ENCODE measurements at places on chromosomes 16 and 17. TPM values are rescaled to one million over a fixed set of nuclear protein-coding genes. Genes with fewer than 3 reads are reported as not detected.

The MYH2 gene
- total RNA-seq, result not detected

The NKD1 gene
- total RNA-seq, result 0.02 TPM

The GCGR gene
- 0.04 TPM for total RNA-seq

The PAGR1 gene
- 28.2 TPM for total RNA-seq

The XAF1 gene
- total RNA-seq, result not detected

The EME2 gene
- total RNA-seq, result 5.2 TPM

DNA sequence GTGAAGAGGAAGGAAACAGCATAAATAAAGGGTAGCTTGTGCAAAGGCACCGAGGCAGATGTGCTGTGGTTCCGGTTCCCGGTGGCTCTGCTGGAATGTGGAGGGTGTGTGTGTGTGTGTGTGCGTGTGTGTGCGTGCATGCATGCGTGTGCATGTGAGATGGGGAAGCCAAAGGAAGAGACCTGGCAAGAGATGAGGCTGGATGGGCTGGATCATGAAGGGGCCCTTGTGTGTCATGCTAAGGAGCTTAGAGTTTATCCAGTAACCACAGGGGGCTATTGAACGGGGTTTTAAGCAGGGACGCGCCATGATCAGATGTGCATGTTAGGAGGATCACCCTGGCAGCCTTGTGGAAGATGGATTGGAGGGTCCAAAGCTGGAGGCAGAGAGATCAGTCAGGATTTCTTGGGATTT lies 8.3 kb downstream of the WSCD1 start:
- peak overlapping the region; percentile 100 for H3K27ac ChIP-seq
- peak; percentile 91 for DNase-seq

- peaks cover 20% of the 10 kb centered on the region for H3K4me1 ChIP-seq
- H3K36me3 ChIP-seq, result no peaks in the 10 kb centered on the region
- no peak for DNase-seq
- H3K27me3 ChIP-seq, result no peaks in the 10 kb centered on the region
- H3K4me3 ChIP-seq, result no peak overlapping the region
- H3K27ac ChIP-seq, result no peak overlapping the region
Observed at GRCh38 chr17:3894911-3895343, 2.1 kb upstream of the CAMKK1 start.

- H3K4me3 ChIP-seq, result no peak overlapping the region
- peak; percentile 94 for DNase-seq
- H3K4me1 ChIP-seq, result no peaks in the 10 kb centered on the region
- no peaks in the 10 kb centered on the region for H3K36me3 ChIP-seq
- no peaks in the 10 kb centered on the region for H3K27me3 ChIP-seq
Observed at GRCh38 chr17:14926526-14927122, 338.5 kb downstream of the PMP22 start.

DNA sequence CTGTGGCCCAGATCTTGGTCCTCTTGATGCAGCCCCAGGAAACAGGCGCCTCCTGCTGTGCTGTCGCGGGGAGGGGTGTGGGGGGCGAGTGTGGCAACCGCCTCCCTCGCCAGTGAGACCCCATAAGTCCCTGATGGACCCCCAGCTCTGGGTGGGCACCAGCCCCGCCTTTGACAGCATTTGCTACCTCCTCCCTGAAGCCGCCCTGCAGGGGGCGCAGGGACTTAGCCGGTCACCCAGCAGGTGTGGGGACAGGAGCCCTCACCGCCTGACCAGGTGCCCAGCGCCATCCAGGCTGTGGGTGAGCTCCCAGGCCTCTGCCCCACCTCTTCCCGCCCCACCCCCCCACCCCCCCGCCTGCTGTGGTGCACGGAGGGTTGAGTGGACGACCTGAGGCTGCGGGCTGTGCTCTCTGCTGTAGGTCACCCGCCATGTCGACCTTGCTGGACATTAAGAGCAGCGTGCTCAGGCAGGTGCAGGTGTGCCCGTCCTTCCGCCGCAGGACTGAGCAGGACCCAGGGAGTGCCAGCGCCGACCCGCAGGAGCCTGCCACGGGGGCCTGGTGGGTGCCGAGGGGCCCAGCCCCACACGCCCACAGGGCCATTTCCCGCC lies 4.8 kb downstream of the BAIAP3 start:
- peaks cover 21% of the 10 kb centered on the region for H3K27me3 ChIP-seq
- no peaks in the 10 kb centered on the region for H3K36me3 ChIP-seq
- H3K4me1 ChIP-seq, result peaks cover 7% of the 10 kb centered on the region
- DNase-seq, result no peak
- no peak overlapping the region for H3K4me3 ChIP-seq
- H3K27ac ChIP-seq, result no peak overlapping the region

DNA sequence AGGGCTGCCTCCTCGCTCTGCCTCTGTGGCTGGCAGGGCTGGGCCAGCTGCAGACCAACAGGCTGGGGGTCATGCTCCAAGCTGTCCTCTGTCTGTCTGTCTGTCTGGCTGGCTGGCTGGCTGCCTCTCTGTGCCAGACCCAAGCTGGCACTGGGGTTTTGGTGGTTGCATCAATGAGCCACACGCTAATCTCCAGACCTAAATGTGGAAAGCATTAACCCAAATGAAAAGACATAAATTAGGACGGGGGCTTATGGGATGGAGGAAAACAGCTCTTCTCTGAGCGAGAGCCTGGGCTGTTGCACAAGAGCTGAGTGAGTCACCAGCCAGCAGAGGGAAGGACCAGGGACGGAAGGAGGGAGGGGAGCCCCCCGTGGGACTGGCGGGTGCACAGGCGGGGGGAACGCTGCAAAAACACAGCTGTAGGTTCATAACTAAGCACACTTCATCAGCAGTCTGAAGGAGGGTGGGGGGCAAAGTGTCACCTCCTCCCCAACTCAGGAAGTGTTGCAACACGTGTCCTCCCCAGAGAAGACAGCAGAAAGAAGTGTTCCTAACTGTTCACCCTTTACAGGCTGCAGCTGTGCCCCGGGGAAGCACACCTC lies 83.4 kb downstream of the GAS7 start:
- no peaks in the 10 kb centered on the region for H3K27me3 ChIP-seq
- no peak overlapping the region for H3K4me3 ChIP-seq
- H3K4me1 ChIP-seq, result no peaks in the 10 kb centered on the region
- peak; percentile 8 for DNase-seq

DNA sequence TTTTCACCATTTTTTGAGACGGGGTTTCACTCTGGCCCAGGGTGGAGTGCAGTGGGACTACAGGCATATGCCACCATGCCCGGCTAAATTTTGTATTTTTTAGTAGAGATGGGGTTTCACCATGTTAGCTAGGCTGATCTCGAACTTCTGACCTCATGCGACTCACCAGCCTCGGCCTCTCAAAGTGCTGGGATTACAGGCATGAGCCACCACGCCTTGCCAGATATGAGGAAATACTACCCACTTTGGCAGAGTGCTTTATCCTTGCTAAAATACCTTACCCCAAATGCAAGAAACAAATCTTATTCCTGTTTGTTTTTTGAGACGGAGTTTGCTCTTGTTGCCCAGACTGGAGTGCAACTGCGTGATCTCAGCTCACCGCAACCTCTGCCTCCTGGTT lies 62.9 kb upstream of the MGAT5B start:
- no peak overlapping the region for H3K4me3 ChIP-seq
- H3K36me3 ChIP-seq, result no peaks in the 10 kb centered on the region
- 0 out of 2 replicates have a peak, but pooled peaks cover 3% of the 10 kb centered on the region for H3K27me3 ChIP-seq
- H3K27ac ChIP-seq, result no peak overlapping the region
- no peak for DNase-seq
- H3K4me1 ChIP-seq, result no peaks in the 10 kb centered on the region

- no peaks in the 10 kb centered on the region for H3K27me3 ChIP-seq
- no peaks in the 10 kb centered on the region for H3K36me3 ChIP-seq
- DNase-seq, result peak; percentile 2
- H3K4me3 ChIP-seq, result no peak overlapping the region
Observed at GRCh38 chr17:70254735-70255460, 85.6 kb downstream of the KCNJ2 start.

GRCh38 chr17:65181237-65182061 lies 44.3 kb downstream of the RGS9 start:
- no peak overlapping the region for H3K27ac ChIP-seq
- no peaks in the 10 kb centered on the region for H3K4me1 ChIP-seq
- H3K27me3 ChIP-seq, result 0 out of 2 replicates have a peak, but pooled peaks cover 4% of the 10 kb centered on the region
- H3K36me3 ChIP-seq, result no peaks in the 10 kb centered on the region

- no peak overlapping the region for H3K4me3 ChIP-seq
- H3K36me3 ChIP-seq, result no peaks in the 10 kb centered on the region
- H3K27ac ChIP-seq, result no peak overlapping the region
- H3K4me1 ChIP-seq, result no peaks in the 10 kb centered on the region
- H3K27me3 ChIP-seq, result no peaks in the 10 kb centered on the region
Observed at GRCh38 chr16:29014561-29015069, 29.8 kb downstream of the LAT start.

- H3K4me3 ChIP-seq, result no peak overlapping the region
- no peaks in the 10 kb centered on the region for H3K4me1 ChIP-seq
- no peak overlapping the region for H3K27ac ChIP-seq
- no peak for DNase-seq
Observed at GRCh38 chr17:6996256-6997011, 585 bp downstream of the ALOX12 start.

- H3K4me3 ChIP-seq, result no peak overlapping the region
- no peak for DNase-seq
- H3K4me1 ChIP-seq, result no peaks in the 10 kb centered on the region
- no peaks in the 10 kb centered on the region for H3K27me3 ChIP-seq
- H3K36me3 ChIP-seq, result peaks cover 88% of the 10 kb centered on the region
Observed at GRCh38 chr17:81621494-81622130, 15.3 kb downstream of the NPLOC4 start.

DNA sequence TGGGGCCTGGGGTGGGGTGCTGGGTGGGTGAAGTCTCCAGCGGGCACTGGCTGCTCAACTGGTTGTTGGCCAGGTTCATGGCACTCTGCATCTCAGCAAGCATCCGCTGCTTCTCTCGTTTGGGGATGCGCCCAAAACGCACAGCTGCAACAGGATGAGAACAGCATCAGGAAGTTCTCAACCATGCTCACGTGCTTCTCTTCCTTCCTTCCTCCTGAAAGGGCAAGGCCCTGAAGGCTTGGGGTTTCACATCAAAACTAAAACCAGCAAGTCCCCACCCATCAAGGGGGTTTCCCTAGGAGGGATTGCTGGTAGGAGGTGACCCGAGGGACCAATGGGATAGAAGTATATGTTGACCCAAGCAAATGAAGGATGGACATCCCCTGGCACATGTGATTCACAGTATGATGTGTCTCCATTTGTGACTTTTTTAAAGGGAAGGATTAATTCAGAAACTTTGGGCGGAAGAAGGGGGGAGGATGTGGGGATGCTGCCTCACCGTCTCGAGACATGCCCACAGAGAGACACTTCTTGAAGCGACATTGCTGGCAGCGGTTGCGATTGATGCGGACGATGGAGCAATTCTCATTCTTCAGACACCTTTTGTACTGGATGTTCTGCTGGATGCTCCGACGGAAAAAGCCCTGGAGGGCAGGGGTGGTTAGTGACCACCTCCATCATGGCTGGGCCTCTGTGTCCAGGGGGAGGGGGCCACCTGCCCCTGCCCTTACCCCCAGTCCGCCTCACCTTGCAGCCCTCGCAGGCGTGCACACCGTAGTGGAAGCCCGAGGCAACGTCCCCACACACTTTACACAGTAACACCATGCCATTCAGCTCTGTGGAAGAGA lies 4.2 kb downstream of the NR1D1 start:
- no peaks in the 10 kb centered on the region for H3K36me3 ChIP-seq
- peaks cover 14% of the 10 kb centered on the region for H3K4me1 ChIP-seq
- H3K27ac ChIP-seq, result no peak overlapping the region
- no peak overlapping the region for H3K4me3 ChIP-seq
- no peak for DNase-seq

- H3K27me3 ChIP-seq, result no peaks in the 10 kb centered on the region
- no peak overlapping the region for H3K4me3 ChIP-seq
- DNase-seq, result no peak
- no peak overlapping the region for H3K27ac ChIP-seq
Observed at GRCh38 chr16:83940630-83941378, 12.2 kb upstream of the OSGIN1 start.

GRCh38 chr17:77528516-77529327 lies 388.0 kb downstream of the SEC14L1 start:
- H3K4me1 ChIP-seq, result no peaks in the 10 kb centered on the region
- no peak overlapping the region for H3K4me3 ChIP-seq
- H3K27ac ChIP-seq, result no peak overlapping the region
- no peaks in the 10 kb centered on the region for H3K36me3 ChIP-seq

DNA sequence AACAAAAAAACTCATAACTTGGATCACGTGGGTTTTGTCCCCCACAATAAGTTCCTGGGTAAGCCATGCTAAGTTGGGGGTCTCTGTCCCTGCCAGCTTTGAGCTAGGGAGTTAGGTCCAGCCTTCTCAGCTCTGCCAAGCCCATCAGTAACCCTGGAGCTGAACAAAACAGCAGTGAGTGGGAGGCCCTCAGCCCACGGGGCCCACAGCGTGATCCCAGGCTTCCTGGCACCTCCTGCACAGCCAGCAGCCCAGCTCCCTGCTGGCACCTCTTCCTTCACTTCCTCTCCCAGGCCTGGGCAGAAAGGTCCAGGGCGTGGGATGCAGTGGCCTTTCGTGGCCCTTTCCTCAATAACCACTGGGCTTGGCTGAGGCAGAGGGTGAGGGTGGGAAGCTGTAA lies 35.5 kb upstream of the CDC42EP4 start:
- H3K36me3 ChIP-seq, result no peaks in the 10 kb centered on the region
- DNase-seq, result no peak
- no peak overlapping the region for H3K27ac ChIP-seq
- no peak overlapping the region for H3K4me3 ChIP-seq
- no peaks in the 10 kb centered on the region for H3K27me3 ChIP-seq

DNA sequence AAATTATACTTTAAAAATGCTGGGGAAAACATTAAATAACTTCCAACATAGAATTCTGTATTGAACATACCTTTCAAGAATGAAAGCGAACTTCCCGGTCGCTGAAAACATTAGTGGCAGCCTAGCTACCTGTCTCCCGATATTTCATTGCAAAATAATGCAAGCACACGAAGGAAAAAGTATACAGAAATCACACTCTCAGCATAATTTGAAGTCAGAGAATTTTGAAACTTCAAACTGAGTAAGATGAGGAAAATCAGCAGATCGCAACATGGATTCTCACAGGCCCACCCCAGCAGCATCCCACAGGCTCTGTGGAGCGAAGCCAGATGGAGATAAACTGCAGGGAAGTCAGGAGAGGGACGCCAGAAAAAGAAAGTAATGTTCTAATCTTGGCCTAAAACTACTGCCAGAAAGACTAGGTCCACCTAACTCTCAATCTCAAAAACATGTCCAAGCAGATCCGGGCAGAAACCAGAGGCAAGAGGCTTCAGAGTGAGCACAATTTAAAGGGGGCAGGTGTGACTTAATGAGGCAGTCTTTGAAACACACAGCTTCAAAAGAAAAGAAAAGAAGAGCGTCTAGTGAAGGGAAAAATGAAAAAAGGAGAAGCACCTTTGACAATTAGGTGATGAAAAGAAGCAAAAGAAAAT lies 4.8 kb upstream of the GOSR1 start:
- H3K4me1 ChIP-seq, result no peaks in the 10 kb centered on the region
- DNase-seq, result no peak
- H3K36me3 ChIP-seq, result no peaks in the 10 kb centered on the region
- no peak overlapping the region for H3K27ac ChIP-seq
- no peak overlapping the region for H3K4me3 ChIP-seq

GRCh38 chr16:12300945-12301500 lies 324.5 kb downstream of the SNX29 start:
- H3K27ac ChIP-seq, result no peak overlapping the region
- H3K36me3 ChIP-seq, result no peaks in the 10 kb centered on the region
- DNase-seq, result no peak
- H3K4me3 ChIP-seq, result no peak overlapping the region
- peaks cover 15% of the 10 kb centered on the region for H3K4me1 ChIP-seq
- H3K27me3 ChIP-seq, result no peaks in the 10 kb centered on the region
